Stimulated activated CD8-positive, alpha-beta memory T cell treated with anti-CD3 and anti-CD28 coated beads, Interleukin-4, amount 100 ng/mL, for 4 hours (primary cell): ENCODE measurements at places on chromosomes 5 and 9.

DNA sequence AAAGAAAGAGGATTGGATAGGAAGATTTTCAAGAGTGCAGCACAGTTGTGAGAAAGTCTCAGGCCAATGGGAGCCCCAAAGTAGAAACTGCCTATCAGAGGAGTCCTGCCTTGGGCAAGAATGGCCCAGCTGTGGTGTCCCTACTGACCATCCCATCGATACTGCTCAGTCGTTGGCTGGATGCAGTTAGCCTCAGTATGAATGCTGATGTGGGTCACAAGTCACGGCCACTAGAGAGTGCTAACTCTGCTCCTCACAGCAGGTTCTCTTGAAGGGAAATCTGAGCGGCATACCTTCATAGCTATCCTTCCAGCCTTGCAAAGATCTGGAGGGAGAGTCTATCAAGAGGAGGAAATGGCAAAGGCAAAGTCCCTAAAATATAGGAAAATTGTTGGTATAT, 11.6 kb upstream of the CETN3 start:
- DNase-seq: no peak

DNA sequence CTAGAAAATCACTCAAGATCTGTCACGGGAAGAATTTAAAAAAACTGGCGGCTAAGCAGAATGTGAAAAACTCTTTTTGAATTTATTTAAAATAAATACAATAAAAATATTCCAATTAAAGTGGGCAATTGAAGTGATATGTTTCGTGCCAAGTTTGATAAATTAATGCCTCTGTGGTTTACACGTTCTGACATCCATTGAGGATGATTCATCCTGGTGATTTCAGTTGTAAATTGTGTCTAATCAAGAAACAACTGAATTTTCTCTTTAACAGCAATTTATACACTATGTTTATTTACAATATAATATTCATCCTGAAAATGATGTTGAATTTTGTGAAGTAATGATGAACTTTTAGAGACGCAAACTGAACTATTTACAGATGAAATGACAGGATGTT, 21.0 kb upstream of the OSMR start:
- DNase-seq: no peak

DNA sequence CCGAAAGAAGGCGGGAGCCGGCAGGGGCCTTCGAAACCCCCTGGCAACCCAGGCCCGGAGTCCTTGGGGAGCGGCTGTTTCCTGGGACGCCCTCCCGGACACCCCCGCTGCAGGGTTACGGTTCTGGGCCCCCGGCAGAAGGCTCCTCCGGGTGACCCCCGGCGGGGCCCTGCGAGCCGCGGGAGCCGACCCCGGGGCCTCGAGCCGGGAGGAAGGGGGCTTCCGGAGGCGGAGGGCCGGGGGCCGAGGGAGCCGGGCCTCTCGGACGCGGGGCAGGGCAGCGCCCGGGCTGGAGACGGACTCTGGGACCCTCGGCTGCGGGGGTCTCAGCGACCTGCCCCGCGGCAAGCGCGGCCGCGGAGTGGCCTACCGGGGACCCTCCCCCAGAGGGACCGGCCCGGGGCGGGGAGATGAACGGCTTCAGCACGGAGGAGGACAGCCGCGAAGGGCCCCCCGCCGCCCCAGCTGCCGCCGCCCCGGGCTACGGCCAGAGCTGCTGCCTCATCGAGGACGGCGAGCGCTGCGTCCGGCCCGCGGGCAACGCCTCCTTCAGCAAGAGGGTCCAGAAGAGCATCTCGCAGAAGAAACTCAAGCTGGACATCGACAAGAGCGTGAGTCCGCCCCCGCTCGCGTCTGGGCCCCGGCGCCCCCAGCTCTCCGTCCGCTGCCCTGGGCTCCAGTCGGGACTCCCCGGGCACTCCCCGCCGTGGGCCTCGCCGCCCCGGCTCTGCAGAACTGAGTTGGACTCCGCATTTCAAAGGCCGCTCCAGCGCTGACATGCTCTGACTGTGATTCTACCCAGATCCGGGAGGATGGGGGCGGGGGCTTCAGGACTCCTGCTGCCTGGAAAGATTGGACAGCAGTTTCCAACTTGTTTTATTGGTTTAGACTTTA, 645 bp downstream of the SAP30L start:
- no peak for DNase-seq

DNA sequence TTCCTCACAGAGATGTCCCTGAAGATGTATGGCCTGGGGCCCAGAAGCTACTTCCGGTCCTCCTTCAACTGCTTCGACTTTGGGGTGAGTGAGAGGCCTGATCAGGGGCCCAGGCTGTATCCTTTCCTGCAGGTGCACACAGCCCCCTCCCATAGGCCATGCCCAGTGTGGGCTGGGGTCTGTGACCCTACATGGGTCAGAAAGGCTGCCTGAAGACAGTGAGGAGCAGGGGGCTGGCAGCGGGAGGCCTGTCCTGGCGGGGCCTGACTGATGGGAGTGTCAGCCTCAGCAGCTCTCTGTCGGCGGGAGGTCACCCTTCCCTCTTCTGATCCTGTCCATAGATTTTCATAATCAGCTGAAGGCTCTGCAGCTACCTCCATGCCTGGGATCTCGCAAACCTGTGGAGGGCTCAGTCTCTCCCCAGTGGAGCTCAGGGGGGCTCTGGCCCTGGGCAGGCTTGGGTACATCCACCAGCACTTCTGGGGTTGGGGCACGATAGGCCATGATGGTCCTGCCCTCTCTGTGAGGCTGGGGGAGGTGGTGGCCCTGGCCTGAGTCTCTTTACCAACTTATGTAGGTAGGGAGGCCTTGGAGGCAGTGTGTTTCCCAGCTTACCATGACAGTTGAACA, 98.5 kb downstream of the CACNA1B start:
- DNase-seq: no peak

- DNase-seq: no peak
Measured at GRCh38 chr5:124176692-124177091, 569.7 kb downstream of the ZNF608 start.

DNA sequence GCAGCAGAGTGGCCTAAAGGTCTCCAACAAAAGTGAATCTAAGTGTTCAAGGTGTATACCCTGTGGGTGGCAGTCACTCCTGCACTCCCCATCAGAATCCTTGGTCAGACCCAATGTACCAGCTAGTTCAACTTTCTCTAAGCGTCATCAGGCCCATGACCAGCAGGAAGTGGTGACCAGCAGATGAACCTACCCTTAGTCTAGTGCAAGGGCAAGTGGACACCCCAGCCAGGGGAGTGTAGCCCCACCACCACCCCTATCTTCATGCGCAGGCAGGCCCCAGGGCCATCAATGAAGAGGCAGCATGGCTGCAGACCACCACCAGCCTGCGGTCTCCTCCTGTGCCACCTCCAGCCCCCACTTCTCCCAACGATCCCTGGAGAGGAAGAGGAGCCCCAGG, 213.1 kb downstream of the AGTPBP1 start:
- no peak for DNase-seq

DNA sequence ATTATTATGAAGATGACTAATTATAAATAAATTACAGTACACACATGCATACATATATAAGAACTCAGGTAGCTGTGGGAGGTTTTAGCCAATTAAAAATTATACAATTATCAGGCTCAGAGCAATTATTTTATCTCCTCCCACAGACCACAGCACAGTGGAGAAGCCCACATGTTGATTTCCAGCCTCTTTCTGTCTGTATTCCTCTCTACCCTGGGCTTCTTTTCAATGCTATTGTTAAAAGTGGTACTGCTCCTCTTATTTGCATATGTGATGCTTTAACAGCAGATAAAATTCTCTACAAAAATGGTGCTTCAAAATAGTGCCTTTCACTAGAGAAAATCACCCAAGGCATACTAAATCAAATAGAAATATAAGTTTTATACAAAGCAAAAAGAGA, 218.7 kb downstream of the NFIB start:
- DNase-seq: no peak
